ENCODE measurements at places on chromosomes 4 and X.

DNA sequence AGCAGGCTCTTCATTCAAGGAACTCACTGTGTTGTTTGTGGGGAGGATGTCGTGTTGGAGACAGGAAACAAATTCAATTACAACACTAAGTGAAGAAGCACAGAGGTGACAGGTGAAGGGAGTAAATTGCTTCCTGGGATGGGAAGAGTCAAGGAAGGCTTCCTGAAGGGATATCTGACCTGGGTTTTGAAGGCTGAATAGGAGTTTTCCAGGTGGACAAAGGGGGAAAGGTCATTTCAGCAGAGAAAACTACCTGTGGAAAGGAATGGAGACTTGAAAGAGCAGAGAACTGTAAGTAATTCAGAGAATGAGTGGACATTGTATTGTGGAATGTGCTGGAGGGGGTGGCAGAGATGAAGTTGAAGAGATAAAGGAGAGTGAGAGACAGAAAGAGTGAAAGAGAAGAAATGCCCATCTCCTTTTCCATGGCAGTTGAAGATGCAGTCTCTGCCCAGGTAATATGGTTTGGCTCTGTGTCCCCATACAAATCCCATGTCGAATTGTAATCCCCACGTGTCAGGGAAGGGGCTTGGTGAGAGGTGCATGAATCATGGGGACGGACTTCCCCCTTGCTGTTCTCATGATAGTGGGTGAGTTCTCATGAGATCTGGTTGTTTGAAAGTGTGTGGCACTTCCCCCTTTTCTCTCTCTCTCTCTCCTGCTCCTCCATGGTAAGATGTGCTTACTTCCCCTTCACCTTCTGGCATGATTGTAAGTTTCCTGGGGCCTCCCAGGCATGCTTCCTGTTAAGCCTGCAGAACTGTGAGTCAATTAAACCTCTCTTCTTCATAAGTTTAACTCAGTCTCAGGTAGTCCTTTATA lies 205.7 kb upstream of the BCOR start:
- DNase-seq: no peak

- DNase-seq: no peak
These were observed 301.2 kb downstream of the IL1RAPL1 start for GRCh38 chrX:28888416-28888815.

DNA sequence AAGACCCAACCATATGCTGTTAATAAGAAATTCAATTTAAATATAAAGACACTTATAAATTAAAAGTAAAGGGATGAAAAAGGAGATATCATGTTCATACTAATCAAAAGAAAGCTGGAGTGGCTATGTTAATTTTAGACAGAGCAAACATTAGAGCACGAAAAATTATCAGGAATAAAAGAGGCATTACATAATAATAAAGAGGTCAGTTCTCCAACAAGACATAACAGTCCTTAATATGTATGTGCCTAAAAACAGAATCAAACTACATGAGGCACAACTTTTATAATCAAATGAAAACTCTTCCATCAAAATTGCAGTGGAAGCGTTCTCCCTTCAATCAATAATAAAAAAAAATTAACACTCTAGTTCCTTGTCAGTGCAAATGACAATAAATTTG lies 62.6 kb downstream of the ARHGEF6 start:
- no peak for DNase-seq

GRCh38 chr4:57158221-57158620 lies 48.0 kb upstream of the IGFBP7 start:
- no peak for DNase-seq

DNA sequence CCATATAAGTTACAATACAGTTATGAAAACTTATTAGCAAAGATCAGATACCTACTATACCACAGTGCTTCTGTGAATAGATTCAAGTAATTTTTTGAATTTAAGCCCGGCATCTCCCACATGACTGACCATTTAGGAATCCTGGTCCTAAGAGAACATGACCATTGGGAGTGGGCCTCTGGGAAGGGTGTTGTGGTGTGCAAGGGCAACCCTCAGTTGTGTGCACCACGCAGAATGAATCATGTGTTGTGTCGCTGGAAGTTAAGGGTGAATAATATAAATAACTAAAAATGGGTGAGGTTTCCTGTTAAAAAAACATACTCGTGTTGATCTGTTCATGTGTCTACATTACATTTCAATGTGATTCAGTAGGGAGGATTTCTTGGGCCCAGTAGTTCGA lies 15.5 kb downstream of the CPE start:
- DNase-seq: no peak

DNA sequence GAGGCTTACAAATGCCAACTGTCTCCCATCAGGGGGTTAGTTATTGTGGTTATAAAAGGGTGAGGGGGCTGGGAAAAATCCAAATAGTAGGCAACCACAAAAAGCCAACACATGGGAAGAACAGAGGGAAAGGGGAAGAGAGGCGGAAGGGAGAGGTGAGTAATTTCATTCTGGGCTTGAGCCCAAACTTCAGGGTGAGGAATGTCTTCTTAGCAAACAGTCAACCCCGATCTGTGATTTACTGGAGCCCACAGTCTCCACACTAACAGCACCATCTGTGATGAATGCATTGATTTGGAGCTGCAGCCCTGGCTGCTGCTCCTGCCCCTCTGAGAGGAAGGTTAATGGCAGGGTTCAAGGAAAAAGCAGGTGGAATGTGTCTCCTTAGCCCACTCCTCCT lies 162.2 kb upstream of the GPR101 start:
- no peak for DNase-seq

DNA sequence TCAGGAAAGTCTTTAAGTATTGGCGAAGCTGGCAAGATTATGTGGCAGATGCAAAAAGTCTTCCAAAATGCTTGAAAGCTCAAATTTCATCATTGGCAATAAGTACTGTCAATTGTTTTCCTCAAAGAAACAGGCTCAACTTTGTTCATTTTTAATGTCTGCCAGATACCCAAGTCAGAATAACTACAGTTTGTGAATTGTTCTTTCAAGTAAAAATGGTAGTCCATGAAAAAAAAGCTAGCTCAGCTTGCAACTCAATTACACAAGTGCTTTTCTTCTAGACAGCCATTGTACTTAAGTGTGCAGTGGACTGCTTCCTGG lies 70.5 kb downstream of the AFF1 start:
- no peak for DNase-seq

DNA sequence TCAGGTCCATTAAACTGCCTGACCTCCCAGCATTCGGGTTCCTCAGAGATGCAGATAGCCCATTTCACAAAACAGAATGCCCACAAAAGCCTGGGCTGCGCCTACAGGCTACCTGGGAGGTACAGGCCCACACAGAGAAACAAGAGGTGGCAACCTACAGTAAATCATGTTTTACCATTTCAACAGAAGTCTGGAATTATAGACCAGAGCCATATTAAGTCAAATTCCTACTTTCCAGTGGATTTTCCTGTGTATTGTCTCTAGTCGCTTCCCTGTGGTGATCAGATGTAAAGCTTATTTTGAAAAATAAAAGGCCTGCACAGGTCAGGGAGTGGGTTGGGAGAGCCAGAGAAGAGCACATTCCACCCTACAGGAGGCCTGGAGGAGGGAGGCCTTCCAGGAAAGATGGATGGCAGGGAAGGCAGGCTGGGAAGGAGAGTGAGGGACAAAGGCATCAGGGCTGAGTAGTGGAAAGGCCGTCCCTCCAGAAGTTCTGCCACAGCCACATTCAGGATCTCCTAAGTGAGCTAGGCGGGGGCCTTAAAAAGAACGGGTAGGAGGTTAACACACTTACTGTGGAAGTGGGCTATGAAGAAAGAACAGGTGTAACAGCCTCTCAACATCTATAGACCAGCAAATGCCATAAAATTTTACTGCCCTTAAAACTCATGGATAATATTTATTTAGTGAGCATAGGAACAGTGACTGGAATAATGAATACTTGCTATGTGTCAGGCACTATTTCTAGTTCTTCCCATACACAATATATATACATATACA lies 19.0 kb upstream of the USO1 start:
- DNase-seq: no peak

DNA sequence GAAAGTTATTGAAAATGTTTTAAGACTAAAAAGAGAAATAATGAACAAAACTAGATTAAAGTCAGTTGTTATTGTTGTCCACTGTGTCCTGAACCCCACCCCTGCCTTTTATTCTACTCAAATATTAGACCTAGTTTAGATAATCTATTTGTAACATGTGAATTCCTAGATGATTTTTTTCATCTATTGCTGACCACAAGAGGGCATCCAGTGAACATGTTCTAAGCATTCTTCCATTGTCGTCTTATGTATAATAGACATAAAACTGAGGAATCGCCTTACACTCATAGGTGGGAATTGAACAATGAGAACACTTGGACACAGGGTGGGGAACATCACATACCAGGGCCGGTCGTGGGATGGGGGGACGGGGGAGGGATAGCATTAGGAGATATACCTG lies 36.4 kb upstream of the HPRT1 start:
- DNase-seq: no peak

GRCh38 chr4:70703619-70704214 lies 15.4 kb downstream of the UTP3 start:
- no peak for DNase-seq

DNA sequence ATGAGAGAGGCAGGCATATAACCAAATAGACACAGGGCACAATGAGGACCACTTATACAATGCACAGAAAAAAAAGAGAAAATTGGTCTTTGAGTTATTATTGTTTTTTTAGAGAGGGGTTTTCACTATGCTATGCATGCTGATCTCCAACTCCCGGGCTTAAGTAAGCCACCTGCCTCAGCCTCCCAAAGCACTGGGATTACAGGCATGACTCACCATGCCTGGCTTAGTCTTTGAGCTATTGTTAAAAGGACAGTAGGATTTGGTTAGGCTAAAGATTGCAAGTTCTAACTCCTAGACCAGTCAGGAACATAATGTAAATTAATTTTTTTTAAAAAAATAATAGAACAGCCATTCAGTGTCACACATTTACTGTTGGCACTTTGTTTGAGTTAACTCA lies 340.1 kb downstream of the GPAT3 start:
- no peak for DNase-seq

DNA sequence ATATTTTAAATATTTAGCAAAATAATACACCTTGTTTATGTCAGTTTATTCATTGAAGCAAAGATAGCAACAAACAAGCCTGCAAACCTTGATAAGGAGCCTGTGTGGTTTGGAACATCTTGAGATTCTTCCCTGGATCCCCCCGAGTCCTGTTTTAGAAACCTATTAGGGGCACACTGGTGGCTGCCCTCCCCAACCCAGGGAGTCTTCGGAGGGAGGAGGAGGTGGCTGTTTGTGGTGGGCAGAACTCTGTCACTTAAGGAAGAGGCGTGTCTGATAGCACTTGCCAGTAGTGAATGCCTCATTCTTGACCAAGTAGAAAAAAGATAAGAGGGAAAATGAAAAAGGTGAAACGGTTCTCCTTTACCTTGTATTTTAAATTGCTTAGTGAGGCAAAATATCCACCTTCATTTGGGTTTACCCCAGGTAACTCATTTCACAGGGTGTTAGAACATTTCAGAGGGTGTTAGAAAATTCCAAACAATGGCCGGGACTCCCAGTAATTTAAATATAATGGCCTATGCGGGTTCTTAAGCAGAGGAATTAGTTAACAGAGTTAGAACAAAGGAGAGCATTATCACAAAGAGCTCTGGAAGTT lies 10.4 kb downstream of the KIT start:
- DNase-seq: no peak

DNA sequence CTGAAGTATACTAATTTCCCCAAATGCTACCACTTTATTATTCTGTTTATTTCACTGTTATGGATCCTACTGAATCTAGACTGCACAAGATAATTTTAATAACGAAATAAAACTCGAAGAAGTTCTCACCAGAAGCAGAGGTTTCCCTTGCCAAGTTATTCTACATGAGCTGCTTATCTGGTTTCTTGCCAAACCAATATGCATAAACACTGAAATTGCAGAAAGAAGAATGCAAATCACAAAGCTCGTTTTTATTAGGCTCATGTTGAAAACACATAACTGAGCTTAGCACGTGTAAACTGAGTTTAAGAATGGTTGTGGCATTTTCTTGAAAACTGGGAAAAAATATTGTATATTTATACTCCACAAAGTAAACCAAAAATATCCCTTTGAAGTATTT lies 35.9 kb downstream of the GRID2 start:
- no peak for DNase-seq

All from stomach (tissue), 19 donors.